NCI-H146 (cell line): ENCODE measurements at places on chromosomes 6 and 20.

- peak; percentile 65 for DNase-seq
These were observed 1830.0 kb upstream of the DEFB115 start for GRCh38 chr20:29427201-29428060.

- DNase-seq: no peak
These were observed 94.8 kb downstream of the COL21A1 start for GRCh38 chr6:56152611-56153010.

- DNase-seq: no peak
These were observed 1338.0 kb upstream of the EYS start for GRCh38 chr6:67045076-67045475.

- DNase-seq: peak; percentile 94
These were observed at the start of gene GGT7 for GRCh38 chr20:34872622-34873224. Gene GGT7 (minus strand): TSS chr20:34872856. CDS start chr20:34872815, 41 bp downstream.

- peak; percentile 24 for DNase-seq
These were observed 90.0 kb upstream of the IFNGR1 start for GRCh38 chr6:137309078-137309762.

DNA sequence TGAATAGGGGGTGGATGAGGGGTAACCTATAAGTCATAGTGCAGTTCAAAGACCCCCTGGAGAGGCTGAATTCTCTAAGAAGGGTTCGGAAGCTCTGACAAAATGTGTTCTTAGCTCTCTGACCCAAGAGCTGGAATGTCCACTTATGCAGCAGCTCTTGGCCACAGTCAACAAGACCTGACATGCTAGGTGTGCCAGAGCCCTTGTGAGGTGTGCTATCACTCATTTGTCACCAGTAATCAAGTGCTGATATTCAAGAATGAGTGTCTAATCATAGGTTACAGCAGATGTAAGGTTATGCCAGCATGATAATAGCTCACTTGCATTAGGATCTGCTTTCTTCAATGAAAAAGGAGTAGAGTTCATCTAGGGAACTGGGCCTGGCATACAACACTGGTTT lies 28.1 kb downstream of the TOMM6 start:
- no peak for DNase-seq

DNA sequence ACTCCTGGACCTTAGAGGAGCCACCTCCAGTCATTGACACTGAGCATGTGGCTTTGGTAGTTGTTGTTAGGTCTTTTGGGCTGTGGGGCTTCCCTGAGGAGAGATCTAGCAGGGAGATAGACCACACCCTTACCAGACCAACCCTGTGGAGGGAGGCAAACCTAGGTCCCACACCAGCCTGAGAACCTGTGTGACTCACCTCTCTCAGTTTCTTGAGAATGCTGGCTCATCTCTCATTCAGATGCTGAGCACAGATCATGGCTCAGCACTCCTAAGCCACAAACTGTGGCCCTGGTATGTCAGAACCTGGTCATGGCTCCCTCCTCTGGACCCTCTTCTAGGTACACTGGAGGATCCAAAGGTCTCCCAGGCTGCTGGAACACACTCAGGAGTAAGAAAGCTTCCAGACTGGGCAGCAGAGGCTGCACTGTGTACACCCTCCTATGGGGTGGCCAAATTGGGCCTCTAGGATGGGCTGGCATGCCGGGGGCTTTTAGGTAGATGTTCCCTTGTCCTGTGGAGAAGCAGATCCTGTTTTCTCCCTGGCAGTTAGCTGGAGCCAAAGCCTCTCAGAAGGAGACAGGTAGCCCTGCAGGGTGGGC lies 1294.5 kb downstream of the KHDRBS2 start:
- DNase-seq: no peak

DNA sequence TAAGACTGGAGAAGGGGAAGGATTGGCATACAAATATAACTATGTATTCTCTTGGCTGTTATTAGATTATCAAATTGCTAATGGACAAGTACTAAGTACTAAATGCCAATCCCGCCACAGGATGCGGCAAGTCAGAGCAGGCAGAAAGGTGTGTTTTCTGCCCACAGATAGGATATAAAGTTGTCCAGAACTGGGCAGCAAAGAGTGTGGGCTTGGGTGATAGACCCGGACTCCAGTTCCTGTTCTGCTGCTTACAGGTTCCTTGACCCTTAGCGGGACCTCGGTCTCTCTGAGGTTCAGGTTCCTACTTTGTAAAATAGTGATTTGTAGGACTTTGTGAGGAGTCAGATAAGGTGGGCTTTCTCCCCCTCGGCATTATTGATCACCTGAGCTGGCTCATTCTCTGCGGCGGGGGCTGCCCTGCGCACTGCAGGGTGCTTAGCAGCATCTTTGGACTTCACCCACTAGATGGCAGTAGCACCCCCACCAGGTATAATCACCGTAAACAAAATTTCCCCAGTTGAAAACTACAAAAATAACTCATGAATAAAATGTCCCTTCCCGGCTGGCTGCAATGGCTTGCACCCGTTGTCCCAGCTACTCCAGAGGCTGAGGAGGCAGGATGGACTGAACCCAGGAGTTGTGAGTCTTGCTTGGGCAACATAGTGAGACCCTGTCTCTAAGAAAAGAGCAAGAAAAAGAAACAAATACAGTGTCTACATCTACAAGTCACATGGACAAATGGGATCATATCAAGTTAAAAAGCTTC lies 193.1 kb downstream of the DOK5 start:
- DNase-seq: peak; percentile 19

DNA sequence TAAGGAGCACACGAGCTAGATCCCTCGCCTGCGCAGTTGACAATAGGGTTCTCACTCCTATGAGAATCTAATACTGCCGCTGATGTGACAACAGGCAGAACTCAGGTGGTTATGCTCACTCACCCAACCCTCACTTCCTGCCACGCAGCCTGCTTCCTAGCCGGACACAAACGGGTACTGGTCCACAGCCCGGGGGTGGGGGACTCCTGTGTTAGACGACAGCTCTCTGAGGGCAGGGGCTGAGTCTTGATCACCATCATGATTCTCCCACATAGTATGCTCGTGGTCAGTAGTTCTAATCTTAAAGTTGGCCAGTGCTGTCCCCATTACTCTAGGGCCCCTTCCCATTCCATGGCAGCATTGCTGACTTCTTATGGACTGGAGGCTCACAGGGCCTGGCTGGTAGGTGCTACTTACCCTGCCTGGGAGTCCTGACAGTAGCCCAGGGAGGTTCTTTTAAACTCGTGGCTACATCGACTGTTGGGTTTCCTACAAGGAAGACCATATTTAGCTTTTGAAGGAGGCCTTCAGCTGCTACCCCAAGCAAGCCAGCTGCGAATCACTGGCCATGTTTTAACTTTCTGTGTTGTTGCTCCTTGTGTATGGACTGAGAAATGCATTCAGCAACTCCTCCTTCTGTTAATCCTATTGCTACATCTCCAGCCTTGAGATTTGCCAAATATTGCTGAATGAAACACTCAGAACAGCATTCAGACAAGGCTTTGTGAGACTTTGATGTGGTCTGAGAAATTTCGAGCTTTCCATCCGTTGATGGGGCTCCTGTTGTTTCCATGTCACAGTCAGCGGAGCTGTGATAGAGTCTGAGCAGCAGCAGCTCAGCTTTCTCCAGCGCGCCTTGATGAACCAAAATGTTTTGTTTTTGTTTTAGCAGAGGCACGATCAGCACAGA lies 300.3 kb downstream of the NRN1 start:
- DNase-seq: no peak

GRCh38 chr20:35363190-35363589 lies 48.6 kb downstream of the UQCC1 start:
- no peak for DNase-seq

DNA sequence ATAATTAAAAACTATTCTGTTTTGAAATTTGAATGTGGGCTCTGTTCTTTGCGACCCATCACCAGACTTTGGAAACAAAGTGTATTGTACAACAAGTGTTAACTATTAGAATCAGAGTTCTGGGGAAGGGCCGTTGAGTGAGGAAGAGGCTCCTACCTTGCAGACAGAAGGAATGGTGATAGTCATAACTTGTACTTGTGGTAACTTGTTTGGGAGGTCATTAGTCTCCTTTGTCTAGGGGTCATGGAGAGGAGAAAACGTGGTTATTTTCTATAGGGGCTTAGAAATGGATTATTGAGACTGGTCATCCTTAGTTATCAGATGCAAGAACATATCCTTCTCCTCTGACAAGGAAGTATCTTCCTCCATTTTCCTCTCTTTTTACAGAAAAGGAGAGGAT lies 174.8 kb downstream of the BMP2 start:
- no peak for DNase-seq

GRCh38 chr20:35144694-35145093 lies 2.4 kb downstream of the EDEM2 start:
- no peak for DNase-seq

- DNase-seq: no peak
These were observed 102.2 kb upstream of the AKAP12 start for GRCh38 chr6:151137542-151137941.

DNA sequence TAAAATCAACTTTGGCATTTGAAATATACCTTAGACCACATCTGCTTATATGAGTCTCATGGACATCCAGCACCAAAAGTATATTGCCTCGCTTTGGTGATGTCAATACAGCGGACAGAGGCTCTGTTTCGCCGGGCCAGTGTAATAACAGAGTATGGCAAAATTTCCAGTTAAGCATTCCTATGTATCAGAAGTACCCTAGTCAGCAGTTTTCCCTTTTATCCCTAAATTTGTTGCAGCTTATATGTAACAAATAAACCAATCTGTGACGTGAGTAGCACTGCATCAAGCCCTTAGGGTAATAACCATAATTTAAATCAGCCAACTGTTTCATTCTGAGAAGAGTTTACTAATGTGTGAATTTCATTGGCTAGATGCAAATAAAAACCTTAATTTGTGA lies 585.5 kb upstream of the ADGRB3 start:
- no peak for DNase-seq

- DNase-seq: no peak
These were observed 542 bp upstream of the AFG1L start for GRCh38 chr6:108294297-108294726.

DNA sequence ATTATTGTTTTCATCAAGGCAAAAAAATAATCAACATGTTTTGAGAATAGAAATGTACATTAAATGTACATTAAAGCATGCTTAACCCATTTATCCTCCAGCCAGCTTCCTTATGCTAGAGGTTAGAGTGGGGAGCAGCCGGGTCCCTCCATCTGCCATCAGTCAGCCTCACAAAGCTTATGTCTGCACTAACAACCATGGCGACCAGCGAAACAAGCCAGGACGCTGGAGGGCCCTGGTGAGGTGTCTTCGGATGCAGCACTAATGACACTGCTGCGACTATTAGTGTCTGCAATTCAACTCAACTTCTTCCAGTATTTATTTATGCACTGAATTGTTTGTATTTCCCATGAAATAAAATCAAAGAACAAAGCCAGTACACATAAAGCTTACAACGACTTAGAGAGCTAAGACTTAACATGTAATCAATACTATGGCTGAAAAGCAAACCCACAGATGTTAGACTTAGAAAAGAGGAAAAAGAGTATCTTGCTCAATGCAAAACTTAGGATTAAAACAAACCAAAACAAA lies 6.8 kb downstream of the CLDN20 start:
- DNase-seq: peak; percentile 61

GRCh38 chr20:50721881-50722281 lies 9.5 kb upstream of the PARD6B start:
- no peak for DNase-seq

DNA sequence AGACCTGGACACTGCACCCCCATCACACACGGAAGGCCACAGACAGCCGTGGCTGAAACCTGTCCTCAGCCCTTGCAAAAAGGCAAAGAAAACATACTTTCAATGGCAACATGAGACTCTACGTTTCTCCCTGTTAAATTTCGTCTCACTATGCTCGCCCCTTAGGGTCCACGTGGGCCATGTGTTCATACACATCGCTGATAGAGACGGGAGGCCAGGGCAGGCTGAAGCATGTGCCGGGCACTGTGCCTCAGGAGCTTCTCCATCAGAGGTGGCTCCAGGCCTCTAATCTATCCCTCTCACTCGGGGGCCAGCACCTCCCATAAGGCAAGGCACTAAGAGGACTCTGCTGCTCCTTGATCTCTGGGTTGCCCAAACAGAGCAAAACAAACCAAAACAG lies 17.5 kb downstream of the PXDC1 start:
- no peak for DNase-seq

GRCh38 chr20:33178726-33179125 lies 10.8 kb downstream of the BPIFA2 start:
- DNase-seq: no peak
